ENCODE measurements at places on chromosomes 7 and 10.

GRCh38 chr7:9149499-9150082 lies 716.2 kb downstream of the NXPH1 start:
- ATAC-seq, result no peak

DNA sequence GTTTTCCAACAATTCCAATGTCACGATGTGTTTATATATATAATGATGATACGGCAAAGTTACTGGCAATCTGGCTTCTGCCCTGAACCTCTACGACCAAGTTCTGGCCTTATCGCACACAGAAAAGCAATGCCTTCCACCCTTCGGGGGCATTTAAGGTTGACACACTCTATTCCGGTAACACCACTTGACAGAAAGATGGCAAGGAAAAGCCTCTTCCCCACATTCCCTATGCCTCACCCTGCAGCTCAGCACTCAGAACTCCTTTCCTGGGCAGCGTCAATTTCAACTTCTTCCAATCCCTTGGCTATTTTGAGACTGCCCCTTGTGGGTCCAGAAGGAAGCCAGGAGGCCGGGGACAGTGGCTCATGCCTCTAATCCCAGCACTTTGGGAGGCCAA lies 2.5 kb upstream of the ADRB1 start:
- no peak for ATAC-seq

DNA sequence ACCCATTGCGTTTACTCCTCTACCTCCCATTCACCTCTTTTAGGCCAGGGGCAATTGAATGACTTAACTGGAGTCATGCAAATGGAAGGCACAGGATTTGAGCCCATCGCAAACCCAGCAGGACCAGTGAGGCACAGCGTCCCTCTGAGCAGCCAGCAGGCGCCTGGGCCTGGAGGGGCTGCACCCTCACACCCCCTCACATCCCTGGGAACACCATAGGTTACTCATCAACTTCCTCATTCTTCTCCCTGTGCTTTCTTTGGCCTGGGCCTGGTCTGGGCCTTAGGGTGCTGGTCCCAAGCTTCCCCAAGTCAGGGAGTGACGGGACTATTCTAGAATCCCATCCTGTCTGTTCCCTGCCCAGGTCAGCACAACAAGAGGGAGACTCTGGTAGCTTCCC lies 169.4 kb upstream of the EEPD1 start:
- ATAC-seq, result no peak

- no peak for ATAC-seq
Measured at GRCh38 chr7:94280851-94281250, 113.8 kb upstream of the COL1A2 start.

DNA sequence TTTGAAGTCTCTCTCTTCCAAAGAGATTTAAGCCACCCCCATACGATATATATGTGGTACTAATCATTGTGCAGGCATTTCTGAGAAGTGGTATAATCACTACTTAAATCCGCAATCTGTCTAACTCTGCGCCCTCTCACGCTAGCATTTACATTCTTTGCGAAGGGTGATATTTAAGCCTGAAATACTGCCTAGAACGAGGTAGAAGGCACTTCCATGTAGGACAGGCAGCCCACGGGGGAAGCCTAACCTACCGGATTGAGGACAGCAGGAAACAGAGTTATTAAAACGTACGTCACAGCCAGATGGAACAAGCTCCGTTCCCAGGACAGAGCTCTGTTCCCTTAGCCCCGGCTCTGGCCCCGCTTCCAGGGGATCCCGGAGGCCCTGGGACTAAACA lies 59.3 kb upstream of the ECHDC3 start:
- no peak for ATAC-seq

DNA sequence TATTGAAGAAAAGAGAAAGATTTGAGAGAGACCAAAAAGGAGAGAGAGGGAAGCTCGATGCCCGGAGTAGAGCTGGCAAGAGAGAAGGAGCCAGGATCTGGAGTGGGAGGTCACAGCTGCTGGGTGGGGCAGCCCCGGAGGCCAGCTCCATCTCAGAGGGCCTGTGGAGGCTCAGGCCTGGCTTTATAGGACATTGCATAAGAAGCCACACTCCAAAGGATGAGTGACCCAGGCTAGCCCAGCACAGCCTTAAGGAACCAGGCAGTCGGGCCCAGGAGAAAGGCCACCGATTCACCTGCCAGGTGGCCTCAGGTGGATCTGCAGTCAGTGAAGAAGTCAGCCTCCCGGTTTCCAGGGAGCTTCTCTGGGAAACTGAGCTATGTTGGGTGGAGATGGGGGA lies 676 bp downstream of the PLAC9 start:
- no peak for ATAC-seq

DNA sequence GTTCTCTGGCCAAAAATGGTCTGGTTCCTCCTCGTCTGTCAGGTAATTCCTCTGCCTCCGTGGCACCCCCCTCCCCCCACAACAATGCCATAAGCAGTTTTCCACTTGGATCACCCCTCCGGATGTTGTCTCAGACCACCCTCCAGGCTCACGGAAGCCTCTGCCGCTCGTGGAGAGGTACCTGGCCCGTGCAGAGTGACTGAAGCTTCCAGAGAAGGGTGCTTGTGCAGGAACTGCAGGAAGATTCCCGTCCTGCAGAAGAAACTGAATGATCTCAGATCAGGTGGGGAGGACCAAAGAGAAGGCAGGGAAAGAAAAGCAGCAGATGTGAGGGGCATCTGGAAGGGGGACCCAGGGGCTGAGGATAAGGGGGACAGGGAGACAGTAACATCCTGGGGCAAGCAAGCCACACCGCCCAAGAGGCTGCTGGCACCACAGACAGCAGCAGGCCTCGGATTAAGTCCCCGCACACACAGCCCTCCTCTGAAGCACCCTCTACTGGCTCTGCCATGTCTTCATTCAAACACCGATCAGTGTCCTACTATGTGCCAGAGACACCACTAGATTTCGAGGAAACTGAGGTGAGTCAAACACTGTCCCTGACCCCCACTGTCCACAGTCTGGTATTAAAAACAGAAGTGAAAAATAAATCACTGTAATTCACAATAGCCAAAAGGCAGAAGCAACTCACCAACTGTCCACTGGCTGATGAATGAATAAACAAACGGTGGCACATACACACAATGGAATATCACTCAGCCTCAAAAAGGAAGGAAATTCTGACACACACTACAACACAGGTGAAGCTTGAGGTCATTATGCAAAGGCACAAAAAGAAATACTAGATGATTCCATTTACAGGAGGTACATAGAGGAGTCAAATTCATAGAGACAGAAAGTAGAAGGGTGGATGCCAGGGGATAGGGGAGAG lies 26.4 kb downstream of the KIAA1549 start:
- ATAC-seq, result no peak

GRCh38 chr10:131911451-131911850 lies 10.6 kb downstream of the PPP2R2D start:
- no peak for ATAC-seq

- ATAC-seq, result no peak
Measured at GRCh38 chr7:29003703-29004102, 45.6 kb upstream of the TRIL start.

DNA sequence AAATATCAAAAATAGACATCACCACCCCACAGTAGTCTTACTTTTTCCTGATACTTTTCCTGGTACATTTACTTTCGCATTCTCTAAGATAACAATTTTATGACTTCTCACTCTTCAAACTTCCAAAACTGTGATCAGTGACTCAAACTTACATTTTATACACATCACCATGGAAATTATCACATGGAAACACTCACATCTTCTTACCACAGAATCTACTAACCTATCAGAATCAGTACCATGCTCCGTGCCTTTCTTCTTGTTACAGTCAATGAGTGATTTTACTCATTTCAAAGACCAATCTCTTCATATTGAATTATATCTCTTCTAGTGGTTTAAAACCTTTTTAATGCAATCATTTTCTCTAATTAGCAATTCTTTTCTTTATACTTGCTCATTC lies 120.3 kb downstream of the PTEN start:
- no peak for ATAC-seq

- ATAC-seq, result no peak
Measured at GRCh38 chr7:92674379-92674778, 84.2 kb upstream of the FAM133B start.

GRCh38 chr7:90817846-90818245 lies 221.7 kb downstream of the CDK14 start:
- ATAC-seq, result no peak

- no peak for ATAC-seq
Measured at GRCh38 chr7:44182827-44183226, 6.4 kb downstream of the GCK start.

GRCh38 chr7:129093867-129094456 lies 39.1 kb upstream of the TNPO3 start:
- no peak for ATAC-seq

GRCh38 chr7:127253281-127254162 lies 781 bp upstream of the GRM8 start:
- peak; percentile 85 for ATAC-seq

- no peak for ATAC-seq
Measured at GRCh38 chr10:119536508-119537025, 6.0 kb downstream of the RGS10 start.

DNA sequence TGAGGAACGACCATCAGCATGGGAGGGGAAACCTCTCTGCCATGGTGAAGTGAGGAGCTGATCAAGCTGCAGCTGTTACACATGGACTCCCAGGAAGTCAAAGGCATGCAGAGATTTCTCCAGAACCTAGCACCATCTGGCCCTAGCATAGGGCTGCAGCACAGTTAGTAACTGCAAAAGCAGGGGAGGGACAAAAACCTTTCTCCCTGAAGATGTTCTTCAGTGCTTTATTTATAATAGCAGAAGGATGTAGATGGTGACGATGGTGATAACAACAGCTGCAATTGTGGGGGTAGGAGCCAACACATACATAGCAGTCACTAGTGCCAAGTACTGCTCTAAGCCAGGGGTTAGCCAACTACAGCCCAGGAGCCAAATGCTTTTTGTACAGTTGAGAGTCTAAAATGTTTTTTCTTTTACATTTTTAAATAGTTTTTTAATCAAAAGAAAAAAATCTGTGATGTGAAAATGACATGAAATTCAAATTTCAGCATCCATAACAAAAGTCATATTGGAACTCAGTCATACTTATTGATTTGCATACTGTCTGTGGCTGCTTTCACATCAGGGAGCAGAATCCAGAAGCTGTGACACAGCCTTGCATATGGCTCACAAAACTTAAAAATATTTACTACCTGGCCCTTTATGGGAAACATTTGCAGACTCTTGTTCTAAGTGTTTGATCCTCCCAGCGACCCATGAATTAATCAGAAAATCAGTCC lies 299.5 kb downstream of the ELMO1 start:
- no peak for ATAC-seq

Measured in stimulated activated memory B cell treated with anti-CD40 and anti-IgM and Interleukin-4, amounts not matched to agents 10 μg/mL and 1 μg/mL and 100 μg/mL, for 72 hours (primary cell).